Fibroblast of mammary gland (primary cell): ENCODE measurements at places on chromosomes 4 and X.

DNA sequence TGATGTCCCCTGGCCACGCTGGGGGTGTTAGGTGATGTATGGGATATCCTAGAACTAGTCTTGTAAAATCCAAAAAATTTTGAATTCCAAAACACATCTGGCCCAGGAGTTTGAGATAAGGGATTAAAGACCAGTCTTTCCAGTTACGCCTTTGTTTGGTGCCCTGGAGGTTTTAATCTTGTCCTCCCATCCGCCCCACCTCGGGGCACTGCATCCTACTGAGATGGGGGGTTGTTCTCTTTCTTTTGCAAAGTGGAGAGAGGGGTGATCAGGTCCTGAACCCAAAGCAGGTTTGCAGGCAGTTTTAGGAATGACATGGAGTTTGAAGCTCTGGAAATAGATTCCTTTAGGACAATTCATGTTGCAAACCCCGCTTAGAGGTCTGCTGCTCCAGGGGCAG lies 1.8 kb downstream of the SUV39H1 start:
- no peak for DNase-seq

- no peak for DNase-seq
Measured at GRCh38 chrX:93419642-93420041, 253.7 kb downstream of the NAP1L3 start.

DNA sequence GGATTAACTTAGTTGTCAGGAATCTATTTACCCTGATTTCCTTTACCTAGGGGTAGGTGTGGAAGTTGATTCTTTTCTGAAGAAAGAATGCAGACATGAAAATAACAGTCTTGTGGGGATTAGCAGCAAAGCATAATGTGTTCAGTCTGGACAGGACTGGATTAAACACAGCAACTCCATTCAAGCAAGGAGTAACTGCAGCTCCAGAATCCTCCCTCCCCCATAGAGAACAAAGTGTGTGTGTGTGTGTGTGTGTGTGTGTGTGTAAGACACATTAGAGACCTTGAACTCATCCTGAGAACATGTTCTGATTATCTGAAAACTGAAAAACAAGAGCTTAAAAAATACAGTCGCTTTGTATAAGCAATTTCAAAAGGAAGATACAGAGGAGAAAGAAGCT lies 9.3 kb downstream of the C4orf54 start:
- DNase-seq: no peak

- DNase-seq: peak; percentile 82
Measured at GRCh38 chr4:166165829-166166420, 292.9 kb downstream of the TLL1 start.

DNA sequence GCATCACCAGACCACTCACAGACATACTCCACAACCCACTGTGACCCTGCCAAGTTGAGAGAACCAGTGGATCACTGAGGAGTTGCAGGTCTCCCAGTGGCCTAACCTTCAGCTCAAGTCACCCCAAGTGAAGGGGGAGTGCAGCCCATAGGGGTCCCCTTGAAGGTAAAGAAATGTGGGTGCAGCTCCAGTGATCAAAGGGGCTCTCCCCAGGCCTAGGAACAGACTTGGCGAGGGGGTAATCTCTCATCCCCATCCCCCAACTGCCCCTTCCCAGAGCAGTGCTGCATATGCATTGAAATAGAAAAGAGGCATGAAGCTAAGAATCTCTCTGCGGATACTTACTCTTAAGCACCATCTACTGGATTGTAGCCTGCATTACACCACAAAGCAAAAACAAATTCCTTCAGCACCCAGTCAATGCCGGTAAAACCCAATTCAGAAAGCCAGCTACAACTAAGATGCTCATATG lies 27.0 kb downstream of the MAGEE1 start:
- DNase-seq: peak; percentile 22

DNA sequence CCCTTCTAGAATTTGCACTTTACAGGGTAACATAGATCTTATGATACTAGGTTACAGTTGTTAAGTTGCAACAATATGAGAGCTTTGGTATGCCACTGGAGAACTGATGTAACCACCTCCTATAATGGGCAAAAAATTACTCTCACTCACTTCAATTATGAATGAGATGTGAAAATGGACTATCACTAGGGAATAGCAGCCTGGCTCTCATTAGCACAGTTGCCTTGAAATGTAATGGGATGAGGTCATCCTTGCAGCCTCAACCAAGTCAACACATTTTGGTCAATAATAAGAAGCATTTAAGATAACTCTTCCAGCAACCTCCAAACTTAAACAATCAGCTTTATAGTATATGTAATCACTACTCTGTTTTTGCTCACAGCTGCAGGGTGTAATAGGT lies 69.4 kb downstream of the TBC1D9 start:
- peak; percentile 31 for DNase-seq

DNA sequence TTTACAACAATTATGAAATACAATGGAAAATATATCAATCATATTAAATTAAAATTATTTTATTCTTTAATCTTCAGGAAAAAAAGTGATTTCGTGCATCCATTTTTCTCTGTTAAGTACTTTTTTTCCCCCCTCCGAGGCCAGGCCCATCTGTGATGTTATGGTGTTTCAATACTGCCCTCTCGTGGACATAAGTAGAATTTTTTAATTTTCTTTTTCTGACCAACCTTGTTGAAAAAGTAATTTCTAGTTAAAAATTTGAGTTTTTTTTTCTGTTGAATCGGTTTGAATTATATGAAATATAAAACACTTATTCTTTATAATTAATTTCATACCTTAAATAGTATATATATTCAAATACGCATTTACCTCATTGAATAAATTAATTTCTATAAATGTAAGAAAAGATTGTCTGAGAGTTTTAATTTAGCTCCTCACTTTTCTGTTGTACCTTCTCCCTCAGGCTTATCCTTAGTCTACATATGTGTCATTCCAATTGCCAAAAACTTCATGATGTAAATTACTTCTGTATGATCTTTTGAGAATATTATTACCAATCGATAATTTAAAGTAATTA lies 175.8 kb upstream of the TECRL start:
- peak; percentile 53 for DNase-seq
